EH (cell line): ENCODE measurements at places on chromosomes 7 and 10.

DNA sequence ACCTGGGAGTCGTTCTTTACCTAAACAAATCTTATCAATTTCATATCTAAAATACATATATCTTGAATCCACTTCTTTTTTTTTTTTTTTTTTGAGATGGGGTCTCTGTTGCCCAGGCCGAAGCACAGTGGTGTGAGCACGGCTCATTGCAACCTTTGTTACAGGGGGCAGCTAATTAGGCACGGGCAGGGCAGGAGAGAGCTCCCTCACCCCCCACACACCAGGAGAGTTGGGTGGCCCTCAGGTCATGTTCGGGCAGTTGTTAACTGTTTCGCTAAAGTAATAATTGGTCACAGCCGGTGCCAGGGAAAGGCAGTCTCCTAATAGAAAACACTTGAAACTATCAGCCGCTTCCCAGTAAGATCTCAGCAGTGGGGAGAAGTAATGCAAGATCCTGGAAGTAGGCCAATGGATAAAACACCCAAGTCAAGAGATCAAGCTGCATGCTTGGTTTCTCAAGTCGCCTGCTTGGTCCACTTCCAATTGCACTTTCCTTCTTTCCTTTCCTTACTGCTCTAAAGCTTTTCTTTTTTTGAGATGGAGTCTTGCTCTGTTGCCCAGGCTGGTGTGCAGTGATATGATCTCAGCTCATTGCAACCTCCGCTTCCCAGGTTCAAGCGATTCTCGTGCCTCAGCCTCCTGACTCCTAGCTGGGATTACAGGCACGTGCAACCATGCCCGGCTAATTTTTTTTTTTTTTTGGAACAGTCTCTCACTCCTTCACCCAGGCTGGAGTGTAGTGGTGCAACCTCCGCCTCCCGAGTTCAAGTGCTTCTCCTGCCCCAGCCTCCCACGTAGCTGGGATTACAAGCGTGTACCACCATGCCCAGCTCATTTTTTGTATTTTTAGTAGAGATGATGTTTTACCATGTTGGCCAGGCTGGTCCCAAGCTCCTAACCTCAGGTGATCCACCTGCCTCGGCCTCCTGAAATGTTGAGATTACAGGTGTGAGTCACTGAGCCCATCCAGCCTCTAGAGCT, 21.3 kb upstream of the EFCAB10 start:
- peak; percentile 73 for DNase-seq

GRCh38 chr10:111784946-111785465, 398.6 kb downstream of the GPAM start:
- DNase-seq = no peak

GRCh38 chr10:103021900-103022293, 103.8 kb downstream of the CNNM2 start:
- peak; percentile 64 for DNase-seq

DNA sequence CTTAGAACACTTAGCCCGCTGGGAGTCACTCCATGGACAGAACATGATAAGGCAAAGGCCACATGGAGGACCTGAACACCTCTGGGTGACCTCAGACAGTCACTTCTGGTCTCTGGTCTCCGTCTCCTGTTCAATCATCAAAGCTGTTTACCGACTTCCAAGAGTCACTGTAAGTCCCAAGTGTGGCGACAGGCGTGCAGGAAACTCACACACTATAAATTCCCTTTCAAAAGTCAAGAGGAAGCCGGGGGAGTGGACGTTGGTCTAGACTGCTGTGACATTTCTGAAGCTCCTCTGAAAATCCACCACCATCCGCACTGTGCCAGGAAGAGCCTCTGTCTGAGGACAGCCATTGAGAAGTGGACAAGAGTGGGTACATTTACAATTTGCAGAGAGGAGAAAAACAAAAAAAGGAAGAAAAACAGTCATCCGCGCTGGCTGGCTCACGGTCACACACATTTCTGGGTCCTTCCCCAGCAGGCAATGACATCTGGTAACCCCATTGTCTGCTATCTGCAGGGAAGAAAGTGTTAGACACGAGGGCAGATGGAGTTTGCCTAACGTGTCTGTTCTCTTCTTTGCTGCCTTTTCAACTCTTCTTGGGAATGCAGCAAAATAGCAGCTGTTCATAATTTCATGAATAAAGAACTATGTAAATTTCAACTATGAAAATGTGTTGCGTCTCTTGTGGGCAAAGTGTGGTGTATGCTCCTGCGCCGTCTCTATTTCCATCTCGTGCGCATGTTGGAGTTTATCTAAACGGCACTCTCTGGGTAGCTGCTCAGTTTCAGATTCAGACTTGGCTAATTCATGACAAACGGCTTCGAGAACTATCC, 32.9 kb upstream of the CUX1 start:
- DNase-seq = peak; percentile 8

- no peak for DNase-seq
These were observed 74.8 kb upstream of the CXCL12 start for GRCh38 chr10:44459671-44460070.

GRCh38 chr10:91665842-91666241, 33.0 kb upstream of the PPP1R3C start:
- peak; percentile 82 for DNase-seq
